ENCODE measurements at places on chromosomes 11 and 22.
A peak's percentile ranks its signal among the peaks of the same experiment; 100 is the strongest.

DNA sequence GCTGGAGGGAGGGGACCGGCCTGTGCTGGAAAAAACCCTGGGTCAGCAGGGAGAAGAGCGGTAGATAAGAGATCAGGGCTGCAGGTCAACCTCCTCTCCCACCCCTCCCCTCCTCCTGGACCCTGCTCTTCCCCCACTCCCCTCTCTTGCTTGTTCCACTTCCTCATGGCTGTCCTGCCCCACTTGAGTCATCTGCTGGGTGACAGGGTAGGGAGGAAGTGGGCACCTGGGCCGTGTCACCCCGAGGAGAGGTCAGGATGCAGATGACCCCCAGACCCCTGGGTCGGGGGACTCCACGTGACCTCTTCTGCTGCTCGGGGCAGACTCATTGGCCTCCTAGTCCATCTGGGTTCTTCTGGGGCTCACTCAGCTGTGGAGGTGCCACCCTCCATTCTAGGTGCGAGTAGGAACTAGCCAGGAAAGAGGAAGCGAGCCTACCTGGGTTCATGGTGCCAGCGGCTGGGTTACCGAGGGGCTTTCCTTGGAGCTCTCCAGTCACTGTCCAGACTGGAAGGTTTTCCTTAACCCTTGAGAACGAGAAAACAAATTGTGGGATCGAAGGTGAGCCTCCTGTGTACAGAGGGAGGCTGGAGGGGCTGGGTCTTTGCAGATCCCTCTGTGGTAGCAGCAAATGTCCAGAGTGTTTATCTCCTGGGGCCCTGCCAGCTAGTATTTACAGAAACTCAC lies 6.5 kb downstream of the APOL2 start:
- DNase-seq, result no peak

- DNase-seq, result no peak
These were observed 57.5 kb upstream of the ALX4 start for GRCh38 chr11:44367452-44367851.

- no peak for DNase-seq
These were observed 45.8 kb downstream of the PPFIBP2 start for GRCh38 chr11:7559398-7560283.

- no peak for DNase-seq
These were observed 904.5 kb upstream of the API5 start for GRCh38 chr11:42407341-42407740.

DNA sequence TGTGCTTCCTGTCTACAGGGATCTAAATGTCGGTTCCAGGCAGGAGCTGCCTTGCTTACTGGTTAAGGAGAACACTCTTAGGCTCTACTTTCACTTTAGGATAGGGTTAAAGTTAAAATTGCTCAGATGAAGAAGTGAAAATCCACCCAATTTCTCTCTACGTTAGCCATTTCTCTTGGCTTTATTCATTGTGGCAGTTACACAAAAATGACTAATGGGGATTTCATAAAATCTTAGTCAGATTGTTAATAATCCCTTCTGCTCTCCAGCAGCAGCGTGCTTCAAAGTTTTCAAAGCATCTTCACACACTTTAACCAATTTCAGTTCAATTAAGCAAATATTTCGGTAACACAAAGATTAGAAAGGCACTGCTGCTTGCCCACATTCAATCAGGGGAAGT lies 58.4 kb upstream of the RCN1 start:
- DNase-seq, result no peak

DNA sequence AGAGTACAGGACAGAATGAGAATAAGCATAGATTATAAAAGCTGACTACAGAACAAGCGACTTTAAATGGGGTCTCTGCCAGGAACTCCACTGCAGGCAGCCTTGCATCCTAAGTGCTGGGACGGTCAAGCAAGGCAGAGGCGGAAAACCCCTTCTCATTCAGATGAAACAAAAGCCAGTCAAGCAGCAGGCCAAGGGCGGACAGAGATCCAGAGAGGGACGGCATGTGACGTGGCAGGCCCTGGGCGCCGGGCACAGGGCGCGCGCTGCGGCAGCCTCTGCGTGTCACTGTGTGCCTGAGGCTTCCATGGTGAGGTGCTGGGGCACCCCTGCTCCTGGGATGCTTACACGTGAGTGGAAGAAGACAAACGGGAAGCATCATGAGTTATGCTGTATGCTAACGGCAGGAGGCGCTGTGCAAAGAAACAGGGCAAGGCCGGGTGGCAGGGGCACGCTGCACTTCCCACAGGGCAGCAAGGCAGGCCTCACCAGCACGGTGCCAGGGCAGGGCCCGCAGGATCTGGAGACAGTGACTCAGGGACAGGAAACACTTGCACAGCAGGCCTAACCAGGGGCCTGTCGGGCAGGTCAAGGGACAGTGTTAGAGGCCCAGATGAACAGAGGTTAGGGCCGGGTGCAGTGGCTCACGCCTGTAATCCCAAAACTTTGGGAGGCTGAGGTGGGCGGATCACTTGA lies 6.2 kb downstream of the TOLLIP start:
- no peak for DNase-seq

DNA sequence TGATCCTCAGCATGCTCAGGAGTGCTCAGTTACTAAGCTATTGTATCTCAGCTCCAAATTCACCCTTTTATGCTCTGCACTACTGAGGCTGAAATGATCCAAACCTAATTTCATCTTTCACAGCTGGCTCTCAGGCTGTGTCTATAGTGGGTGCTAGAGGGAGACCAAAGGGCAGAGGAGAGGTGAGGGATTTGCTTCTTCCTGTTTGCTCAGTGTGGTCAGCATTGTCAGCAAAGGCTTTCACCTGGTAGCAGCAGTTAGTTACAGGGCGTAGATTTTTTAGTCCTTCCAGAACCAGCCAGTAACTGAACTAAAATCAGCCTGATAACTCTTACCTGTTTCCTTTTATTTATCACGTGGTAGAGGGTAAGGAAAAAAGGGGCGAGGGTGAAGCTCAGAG lies 33.2 kb downstream of the XRCC6 start:
- DNase-seq, result no peak

- no peak for DNase-seq
These were observed 13.1 kb downstream of the WNT11 start for GRCh38 chr11:76193219-76193618.

- no peak for DNase-seq
These were observed 9.7 kb upstream of the GRK2 start for GRCh38 chr11:67256477-67257135.

DNA sequence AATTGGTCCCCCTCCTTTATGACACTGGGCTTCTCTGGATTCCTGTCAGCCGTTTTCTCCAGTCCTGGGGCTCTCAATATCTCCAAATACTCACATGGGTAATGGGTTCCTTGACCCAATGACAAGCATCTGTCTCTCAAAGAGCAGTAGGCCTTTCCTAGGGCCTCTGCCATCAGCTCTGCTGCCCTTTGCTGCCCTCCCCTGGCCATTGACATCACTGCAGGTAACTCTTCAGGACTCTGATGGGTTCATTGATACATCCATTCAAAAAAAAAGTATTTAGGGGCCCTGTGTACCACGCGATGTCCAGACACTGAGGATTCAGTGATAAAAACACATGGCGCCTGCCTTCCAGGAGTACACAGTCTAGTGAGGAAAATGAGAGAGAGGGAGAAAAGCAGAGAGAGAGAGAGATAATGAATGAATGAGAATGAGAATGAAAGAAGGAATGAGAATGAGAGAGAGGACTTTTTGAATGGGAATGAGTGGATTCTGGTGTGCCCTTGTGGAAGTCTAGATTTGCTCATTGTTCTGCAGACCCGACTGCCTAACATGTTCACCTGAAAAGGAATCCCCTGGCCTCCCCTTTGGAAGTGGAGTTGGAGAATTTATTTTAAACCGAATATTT lies 42.6 kb upstream of the OLFML1 start:
- DNase-seq, result peak; percentile 41

GRCh38 chr11:107651672-107652071 lies 60.2 kb downstream of the SLN start:
- no peak for DNase-seq

DNA sequence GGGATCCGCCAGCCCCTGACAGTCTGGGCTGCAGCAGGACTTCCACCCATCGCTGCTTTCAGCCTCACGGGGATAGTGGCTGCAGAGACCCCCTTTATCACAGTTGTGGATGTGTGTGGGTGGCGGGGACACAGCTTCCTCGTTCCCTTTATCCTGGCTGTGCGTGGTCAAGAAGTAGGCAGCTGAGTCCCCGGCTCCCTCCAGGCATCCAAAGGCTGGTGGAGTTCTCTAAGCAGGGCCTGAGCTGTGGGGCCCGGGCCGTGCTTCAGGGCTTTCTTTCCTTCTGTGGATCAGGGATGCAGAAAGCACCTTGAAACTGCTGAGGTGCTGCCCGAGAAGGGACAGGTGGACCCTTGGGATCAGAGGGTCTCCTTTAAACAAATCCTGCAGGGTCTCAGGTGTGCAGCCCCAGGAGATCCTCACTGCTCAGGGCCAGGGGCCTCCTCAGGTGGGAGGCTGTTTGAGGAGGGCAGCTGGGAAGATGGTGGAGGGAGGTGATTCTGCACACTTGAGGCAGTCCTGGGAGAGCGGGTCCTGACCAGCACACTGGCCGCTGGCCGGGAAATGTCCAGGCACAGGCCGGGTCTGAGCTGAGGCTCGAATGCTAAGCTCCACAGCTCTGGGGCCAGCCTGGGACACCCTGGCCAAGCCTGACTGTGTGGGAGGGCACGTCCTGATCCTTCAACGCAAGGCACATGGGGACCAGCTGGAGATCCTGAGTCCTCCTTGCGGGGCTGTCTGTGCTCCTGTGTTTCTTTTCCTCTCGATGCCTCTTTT lies 1024.3 kb downstream of the BRD1 start:
- no peak for DNase-seq

DNA sequence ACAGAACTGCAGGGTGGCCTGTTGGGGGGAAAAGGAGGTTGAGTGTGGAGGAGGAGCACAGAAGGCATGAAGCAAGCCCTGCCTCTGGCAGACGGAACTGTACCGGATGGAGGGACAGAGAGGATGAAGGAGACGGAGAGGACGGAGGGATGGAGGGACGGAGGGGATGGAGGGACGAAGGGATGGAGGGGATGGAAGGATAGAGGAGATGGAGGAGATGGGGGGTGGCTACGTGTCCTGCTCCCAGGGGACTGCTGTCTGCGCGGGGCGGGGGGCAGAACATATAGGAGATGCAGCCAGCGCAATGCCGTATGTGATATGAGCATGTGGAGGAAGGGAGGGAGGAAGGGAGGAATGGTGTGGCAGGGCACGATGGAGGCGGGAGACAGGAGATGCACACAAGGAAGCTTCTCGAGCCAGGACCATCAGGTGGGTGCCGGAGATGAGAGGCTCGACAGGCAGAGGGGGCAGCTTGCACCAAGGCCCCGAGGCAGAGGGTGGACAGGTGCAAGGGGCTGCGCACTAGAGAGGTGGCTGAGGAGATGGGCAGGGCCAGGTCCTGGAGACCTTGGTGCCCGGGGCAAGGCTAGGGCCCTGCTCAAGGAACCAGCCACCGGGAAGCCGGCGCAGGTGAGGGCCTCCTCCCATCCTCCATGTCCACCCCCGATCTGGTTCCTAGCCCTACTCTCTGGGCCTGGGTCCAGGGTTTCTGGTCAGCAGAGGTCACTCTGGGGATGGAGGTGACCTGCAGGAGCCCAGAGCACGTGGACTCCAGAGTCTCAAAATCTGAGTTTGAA lies 25.3 kb downstream of the MAFF start:
- DNase-seq, result no peak

DNA sequence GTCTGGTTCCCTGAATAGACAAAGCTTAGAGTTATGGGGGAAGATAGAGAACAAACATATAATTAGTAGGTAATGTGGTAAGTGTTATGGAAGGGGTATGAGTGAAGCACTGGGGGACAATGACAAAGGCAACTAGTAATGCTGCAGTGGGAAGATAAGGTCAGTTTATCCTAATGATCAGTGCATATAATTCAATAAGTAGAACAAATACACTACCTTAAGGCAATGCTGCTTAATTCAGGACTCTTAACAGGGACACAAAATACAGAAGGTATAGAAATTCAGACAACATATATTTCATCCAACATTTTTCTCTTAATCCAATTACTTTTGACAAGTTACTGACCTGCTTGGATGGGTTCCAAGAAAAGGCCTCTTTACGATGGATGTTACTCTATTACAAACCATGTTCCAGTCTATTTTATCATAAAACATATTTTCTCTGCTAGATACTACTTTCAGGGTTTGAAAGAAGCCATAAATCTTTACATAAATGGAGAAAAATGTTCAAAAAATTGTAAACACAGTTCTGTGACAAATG lies 1186.2 kb downstream of the LRRC4C start:
- DNase-seq, result no peak

DNA sequence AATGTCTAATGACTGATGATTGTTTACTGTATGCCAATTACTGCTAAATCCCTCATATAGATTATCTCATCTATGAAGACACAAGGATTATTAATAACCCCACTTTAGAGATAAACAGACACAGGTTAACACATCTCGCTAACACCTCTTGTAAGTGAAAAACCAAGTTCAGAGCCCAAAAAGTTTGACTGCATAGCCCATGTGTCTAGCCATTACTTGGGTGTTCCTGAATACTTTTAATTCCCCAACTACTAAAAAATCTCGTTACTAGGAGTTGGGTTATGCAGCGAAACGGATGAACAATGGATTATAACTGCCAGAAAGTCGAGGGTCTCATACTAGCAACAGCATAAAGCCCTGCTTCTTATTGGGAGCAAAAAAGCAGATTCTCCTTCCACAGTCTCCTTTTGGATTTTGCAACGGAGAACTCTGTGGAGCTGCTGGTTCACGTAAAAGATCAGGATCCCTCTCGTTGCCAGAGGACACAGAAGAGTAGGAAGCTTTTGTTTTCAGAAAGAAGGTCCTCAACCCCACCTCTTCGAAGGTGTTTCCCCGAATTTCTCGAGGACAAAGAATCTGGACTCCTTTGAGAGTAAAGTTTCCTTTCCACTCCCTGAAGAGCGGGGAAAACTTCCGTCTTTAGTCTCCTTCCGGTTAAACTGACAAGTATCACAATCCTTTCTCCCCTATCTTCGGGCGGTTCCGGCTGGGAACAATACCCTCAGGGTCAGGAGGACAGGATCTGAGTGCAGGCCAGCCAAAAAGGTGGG lies 979 bp downstream of the ZBED5 start:
- peak; percentile 1 for DNase-seq

DNA sequence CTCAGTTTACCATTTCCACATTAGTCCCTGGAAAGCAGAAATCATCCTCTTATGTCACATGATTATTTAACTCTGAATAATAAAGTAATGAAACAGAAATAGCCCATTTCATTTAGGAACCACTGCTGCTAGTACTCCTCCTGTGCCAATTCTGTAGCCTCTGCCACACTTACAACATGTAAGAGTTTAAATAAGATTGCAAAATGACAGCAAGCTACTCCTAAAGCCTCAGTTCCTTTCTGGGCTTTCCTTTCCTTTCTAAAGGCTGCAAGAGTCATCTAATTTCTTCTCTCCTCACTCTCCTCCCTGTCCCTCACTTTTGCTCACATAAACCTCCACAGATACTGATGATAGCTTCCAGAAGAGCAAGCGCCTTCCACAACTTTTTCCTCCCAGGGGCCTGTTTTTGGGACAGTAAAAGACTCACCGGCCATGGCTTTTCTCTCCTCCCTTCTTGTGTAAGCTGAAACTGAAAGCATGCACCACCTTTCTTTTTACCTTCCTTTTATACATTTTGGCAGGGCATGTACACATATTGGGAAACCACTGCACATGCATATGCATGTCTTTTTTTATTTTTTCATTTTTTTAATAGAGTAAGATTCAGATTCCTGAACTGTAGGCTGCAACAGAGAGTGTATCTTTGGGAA lies 38.5 kb downstream of the CARD18 start:
- DNase-seq, result no peak

All from central memory CD4-positive, alpha-beta T cell (primary cell).